Natural killer cell treated with Interleukin-12 subunit alpha and Interleukin-12 subunit beta and Interleukin-15 and Interleukin-18, amount 100 ng/mL, for 72 hours (primary cell): ENCODE measurements at places on chromosomes 5 and 9. TPM values are rescaled to one million over a fixed set of nuclear protein-coding genes. Genes with fewer than 3 reads are reported as not detected.

GRCh38 chr5:123671711-123672456, 159.9 kb downstream of the CSNK1G3 start:
- DNase-seq, result no peak

GRCh38 chr9:93612796-93613154, 36.4 kb downstream of the PHF2 start:
- DNase-seq, result no peak

GRCh38 chr9:136103651-136104487, 8.8 kb upstream of the NACC2 start:
- DNase-seq, result no peak

The TNFSF15 gene
- 0.08 TPM for total RNA-seq

DNA sequence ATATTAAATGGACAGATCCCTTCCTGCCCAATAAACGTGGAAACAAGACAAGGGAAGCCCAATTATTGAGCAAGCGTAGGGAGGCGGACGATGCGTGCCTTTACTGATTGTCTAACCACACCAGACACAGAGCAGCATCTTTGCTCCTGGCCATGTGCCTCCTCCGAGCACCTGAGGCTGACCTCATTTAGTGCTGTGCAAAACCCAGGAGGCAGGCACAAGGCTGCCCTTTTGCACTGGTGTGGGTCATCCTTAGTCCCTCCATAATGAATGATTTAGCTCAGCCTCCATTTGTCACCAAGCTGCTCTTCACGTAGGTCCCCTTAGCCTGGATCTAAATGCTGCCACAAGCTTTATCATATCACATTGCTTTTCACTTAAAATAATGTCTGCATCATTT, 24.1 kb upstream of the CDH6 start:
- no peak for DNase-seq

GRCh38 chr9:18238752-18239447, 235.1 kb upstream of the ADAMTSL1 start:
- no peak for DNase-seq

The RASGRF2 gene
- 2.3 TPM for total RNA-seq

DNA sequence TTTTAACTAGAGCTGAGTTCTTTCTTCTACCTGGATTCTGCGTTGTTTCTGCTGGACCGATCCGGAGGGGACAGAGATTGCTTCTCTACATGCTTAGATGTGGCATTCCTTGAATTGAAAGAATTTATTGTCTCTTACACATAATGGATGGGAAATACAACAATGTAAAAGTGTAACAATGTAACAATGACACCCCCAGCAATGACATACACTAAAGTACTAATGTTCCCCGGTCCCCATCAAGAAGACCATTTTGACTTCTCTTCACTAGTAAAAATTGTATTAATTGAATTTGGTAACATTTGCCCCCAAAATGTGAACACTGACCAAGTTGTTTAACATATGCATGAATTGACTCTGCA, 760.2 kb downstream of the TAF11L14 start:
- DNase-seq, result no peak

DNA sequence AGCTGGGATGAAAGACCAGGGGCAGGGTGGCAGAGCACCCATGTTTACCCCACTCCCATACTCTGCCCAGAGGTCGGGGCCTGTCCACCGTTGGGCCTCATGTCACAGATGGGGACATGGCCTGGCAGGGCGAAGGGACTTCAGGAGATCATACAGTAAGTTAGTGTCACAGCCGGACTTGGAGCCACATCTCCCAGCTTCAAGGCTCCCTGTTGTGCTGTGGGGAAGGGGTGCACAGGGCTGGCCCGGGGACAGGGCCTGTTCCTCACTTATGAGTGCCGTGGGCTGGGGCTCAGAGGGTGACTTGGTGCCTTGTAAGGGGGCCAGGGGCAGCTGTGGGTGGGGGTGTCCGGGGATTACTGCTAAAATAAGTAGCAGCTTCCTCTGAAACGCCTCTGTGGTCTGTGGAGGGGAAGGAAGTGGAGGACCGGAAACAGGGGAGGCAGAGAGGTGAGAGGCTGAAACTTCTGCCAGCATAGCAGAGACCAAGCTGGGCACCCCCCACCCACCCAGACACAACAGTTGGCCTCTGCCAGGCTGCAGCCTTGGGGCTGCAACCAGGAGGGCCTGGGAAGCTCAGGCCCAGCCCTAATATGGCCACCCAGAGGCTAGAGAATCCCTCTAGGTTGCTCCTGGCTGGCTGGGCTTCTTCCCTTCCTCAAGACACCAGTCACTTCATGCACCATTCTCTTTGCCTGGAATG, 41.1 kb upstream of the NEK6 start:
- DNase-seq, result peak; percentile 89

- DNase-seq, result peak; percentile 79
These were observed at the start of gene MSANTD3 for GRCh38 chr9:100426530-100427365. MSANTD3 (plus strand) TSS chr9:100427143; CDS start chr9:100441939, 14,796 bp downstream.

- DNase-seq, result no peak
These were observed 2.4 kb downstream of the PGGT1B start for GRCh38 chr5:115260248-115260647.

DNA sequence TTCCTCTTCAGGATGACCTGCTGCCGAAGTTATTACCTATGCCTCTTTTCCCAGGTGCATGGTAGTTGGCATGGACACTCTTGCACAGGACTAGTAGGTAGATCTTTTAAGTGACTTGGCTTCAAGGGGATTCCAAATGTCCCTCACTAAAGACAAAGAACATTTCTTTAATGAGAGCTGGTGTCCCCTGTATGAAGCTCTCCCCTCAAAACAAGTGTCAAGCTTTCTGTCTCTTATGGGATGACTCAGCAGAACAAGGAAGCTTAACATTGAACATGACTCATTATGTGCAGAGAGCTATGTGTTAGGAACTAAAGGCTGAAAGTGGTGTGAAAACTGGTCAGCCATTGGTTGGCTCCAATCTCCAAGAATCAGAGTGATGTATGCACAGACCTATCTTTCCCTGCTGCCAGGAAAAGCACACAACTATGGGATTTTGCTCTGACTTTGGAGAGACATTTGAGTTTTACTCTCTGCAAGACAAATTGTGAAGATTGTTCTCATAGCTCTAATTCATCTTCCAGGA, 120.5 kb downstream of the PRDM6 start:
- DNase-seq, result no peak

DNA sequence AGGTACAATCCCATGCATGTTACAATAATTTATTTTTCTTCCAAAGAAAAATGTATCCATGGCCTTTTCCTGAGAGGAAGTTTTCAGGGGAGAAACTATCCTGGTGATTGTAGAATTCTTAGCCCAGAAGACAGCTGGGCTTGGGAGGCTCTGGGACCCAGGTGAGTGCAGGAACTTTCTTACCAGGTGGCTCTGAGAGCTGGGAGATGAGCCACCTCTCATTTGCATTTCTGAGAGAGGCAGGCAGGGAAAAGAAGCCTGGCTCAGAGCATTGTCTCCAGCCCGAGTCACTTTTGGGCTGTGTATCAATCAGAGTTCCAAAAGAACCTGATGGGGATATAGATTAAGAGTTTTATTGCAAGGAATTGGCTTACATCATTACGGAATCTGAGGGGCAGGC, 52.7 kb downstream of the ALG2 start:
- no peak for DNase-seq

The PAEP gene
- total RNA-seq, result not detected

GRCh38 chr5:2000591-2000990, 117.9 kb upstream of the IRX4 start:
- no peak for DNase-seq

GRCh38 chr9:98124637-98125426, 5.8 kb upstream of the TRIM14 start:
- no peak for DNase-seq

GRCh38 chr9:83701286-83701685, 6.5 kb downstream of the UBQLN1 start:
- DNase-seq, result no peak

GRCh38 chr5:89090037-89090436, 207.1 kb upstream of the MEF2C start:
- no peak for DNase-seq

DNA sequence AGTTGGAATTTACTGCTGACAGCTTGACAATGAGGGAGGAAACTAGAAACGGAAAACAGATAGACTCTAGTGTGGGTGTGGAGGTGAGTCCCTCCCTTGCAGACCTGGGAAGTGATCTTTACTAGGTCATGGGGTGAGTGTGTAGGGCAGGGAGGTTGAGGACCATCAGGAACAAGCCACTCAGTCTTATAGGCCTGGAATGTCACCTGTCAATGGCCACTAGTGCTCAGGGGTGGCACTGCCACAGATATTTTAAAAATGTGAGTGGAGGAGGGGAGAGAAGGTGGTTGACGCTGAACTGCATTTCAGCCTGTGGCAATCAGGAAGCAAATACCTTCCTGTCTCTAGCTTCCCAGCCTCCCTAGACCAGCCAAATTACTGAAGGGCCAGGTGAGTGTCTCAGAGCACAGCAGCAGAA, 9.0 kb downstream of the OR2S2 start:
- no peak for DNase-seq

DNA sequence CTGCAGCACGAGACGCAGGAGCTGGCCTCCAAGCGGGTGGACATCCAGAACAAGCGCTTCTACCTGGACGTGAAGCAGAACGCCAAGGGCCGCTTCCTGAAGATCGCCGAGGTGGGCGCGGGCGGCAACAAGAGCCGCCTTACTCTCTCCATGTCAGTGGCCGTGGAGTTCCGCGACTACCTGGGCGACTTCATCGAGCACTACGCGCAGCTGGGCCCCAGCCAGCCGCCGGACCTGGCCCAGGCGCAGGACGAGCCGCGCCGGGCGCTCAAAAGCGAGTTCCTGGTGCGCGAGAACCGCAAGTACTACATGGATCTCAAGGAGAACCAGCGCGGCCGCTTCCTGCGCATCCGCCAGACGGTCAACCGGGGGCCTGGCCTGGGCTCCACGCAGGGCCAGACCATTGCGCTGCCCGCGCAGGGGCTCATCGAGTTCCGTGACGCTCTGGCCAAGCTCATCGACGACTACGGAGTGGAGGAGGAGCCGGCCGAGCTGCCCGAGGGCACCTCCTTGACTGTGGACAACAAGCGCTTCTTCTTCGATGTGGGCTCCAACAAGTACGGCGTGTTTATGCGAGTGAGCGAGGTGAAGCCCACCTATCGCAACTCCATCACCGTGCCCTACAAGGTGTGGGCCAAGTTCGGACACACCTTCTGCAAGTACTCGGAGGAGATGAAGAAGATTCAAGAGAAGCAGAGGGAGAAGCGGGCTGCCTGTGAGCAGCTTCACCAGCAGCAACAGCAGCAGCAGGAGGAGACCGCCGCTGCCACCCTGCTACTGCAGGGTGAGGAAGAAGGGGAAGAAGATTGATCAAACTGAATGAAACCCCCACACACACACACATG, 654 bp downstream of the PURA start:
- peak; percentile 73 for DNase-seq

DNA sequence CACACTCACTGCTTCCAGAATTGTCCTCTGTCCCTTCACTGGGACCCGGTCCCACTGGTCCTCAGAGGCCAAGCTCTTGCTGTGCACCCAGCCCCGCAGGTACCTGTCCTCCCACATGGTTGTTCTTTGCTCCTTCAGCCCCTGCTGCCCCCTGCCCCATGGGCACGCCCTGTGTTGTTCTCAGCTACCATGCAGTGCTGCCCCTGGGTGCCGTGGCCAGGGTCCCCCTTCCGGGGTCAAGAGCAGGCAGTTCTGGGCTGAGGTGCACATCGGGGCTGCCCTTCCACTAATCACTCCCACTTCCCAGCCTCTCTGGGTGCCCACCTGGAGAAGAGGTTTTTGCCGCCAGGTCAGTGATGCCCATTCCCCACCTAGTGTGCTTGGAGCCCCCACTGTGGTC, 31.9 kb upstream of the SUSD3 start:
- no peak for DNase-seq
